ENCODE measurements at places on chromosomes 11 and 22.

- DNase-seq, result no peak
Observed at GRCh38 chr11:107014871-107015270, 3.4 kb downstream of the GUCY1A2 start.

- DNase-seq, result no peak
Observed at GRCh38 chr11:77351281-77351886, 49.9 kb upstream of the GDPD4 start.

- DNase-seq, result no peak
Observed at GRCh38 chr11:65373839-65374580, 8.4 kb downstream of the SLC25A45 start.

DNA sequence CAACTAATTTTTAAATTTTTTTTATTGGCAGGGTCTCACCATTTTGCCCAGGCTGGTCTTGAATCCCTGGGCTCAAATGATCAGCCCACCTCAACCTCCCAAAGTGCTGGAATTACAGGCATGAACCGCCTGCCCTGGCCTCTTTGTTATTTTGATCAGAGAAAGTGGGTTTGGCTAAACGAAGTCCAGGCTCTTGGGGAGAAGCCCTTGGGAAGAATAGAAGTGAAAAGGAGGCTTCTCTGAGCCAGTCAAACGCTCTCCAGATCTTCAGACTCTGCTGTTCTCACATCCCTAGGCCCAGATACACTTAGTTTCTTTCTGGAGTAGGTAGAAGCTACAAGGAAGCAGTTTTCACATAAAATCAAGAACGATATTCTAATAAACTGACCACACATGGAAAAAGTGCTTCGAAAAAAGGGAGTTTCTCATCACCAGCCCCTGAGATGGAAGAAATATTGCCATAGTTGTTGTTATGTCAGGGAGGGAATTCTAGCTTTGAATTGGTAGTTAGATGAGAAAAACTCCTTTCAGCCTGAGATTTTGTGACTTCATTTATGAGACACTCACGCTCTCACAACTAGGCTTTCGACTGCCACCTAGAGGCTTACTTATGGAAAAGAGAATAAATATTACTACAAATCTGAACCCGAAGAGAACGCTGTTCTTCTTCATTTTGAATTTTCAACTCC lies 41.7 kb upstream of the AQP11 start:
- DNase-seq, result no peak

DNA sequence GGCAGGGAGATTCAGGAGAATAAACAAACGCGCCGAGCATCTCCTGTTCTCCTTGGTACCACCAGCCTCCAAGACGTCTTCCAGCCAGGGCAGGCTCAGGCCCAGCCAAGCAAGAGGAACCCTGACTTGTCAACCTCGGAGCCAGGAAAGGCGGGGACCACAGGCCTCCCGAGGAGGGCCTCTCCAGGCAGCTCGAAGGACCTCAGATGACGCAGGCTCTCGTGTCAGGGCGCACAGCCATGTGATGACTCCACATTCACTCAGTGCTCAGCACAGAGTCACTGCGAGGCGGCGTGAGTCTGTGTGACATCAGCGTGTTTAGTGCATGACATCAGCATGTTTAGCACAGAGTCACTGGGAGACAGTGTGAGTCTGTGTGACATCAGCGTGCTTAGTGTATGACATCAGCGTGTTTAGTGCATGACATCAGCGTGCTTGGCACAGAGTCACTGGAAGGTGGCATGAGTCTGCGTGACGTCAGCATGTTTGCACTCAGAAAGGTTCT lies 241.4 kb downstream of the BRD1 start:
- DNase-seq, result no peak

DNA sequence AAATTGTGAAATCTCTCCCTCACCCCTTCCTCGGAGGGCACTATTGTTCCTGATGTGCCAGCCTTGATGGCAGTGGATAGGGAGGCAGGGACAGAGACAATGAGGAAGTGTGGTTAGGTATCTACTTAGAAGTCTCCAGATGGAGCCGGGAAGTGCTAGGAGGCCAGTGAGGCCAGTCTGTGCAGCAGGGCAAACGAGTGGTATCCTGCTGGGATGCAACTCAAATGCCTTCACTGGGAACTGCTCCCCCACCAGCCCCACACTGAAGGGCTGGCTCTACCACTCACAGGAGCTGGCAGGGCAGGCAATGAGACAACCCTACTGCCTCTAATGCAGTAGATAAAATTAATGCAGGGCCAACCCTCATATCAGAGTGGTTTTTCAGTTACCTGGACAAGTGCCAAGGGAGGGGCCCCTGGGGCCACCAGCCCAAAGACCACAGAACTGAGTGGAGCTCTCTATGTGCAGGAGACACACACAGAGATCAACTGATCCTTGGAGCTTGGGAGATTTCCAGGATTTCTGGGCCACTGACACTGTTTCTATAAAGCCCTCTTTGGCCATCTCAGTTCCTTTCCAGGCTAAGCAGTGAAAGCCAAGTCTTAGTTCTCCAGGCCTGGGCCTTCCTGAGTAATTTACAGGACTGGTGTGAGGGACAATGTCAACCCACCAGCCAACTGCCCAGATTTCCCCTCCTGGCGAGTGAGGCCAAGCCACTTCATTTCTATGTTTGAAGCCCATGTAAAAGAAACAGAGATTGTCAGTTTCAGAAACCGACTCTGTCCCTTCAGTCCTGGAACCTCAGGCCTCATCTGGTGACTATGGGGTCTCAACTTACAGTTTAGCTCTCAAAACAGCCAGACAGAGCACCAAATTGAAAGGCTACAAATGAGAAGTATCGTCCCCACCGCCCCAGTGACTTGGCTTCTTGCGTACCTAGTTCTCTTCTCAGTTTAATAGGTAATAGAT lies 4.1 kb downstream of the MIF start:
- no peak for DNase-seq

DNA sequence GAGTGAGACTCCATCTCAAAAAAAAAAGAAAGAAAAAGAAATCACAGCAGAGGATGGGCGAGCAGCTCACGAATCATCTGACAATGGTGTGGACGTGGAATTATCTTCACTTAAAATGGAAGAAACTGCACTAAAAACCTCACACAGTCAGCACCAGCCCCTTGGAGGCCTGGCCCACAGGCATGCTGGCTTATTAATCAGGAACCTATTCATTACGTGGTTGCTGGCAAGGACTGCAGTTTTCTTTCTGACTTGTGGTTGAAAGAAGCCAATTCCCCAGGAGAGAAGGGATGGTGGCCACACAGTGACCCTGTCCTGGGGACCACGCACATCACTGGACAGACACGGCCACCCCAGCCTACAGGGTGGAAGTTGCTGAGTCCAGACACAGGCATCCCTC lies 401.1 kb downstream of the CTTN start:
- DNase-seq, result no peak

- DNase-seq, result no peak
Observed at GRCh38 chr11:10725114-10725906, 25.7 kb upstream of the CTR9 start.

- DNase-seq, result no peak
Observed at GRCh38 chr11:13062115-13062514, 53.0 kb downstream of the RASSF10 start.

DNA sequence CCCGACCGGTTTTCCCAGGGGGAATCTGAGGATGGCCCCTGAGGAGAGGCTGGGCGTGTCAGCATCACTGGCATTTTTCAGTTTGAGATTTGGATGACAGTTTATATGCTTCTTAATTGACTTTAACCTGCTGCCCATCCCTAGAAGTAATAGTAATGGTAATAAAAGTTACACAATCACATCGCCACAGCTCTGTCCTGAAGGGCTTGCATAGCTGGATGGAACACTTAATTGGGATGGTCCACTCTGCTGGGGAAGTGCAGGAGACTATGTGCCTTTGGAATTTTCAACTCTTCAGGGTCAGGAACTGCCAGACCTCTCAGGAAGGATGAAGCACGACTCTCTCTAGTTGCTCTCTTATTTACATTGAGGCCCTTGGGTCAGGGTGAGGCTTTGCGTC lies 16.2 kb downstream of the BARX2 start:
- DNase-seq, result no peak

DNA sequence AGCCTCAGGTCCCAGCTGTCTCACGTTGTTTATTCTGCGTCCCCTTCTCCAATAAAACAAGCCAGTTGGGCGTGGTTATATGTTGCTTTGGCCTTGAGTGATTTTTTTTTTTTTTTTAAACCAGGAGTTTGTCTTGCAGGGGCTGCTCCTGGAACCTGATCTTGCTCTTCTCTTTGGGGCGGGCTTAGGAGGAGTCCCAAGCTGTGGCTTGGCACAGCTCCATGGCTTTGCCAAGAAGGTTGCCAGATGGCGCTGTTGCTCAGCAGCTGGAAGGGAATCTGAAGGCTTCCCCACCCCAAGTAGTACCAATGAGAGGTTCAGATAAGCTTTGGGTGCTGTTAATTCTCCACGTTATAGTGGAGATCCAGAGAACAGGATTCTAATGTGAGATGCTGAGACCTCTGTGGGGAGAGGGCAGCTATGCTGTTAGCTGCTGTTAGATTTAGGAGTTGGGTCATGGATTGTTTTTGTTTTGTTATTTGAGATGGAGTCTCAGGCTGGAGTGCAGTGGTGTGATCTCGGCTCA lies 2.0 kb upstream of the FERMT3 start:
- peak; percentile 65 for DNase-seq

GRCh38 chr22:38236786-38237185 lies 35.0 kb downstream of the MAFF start:
- no peak for DNase-seq

DNA sequence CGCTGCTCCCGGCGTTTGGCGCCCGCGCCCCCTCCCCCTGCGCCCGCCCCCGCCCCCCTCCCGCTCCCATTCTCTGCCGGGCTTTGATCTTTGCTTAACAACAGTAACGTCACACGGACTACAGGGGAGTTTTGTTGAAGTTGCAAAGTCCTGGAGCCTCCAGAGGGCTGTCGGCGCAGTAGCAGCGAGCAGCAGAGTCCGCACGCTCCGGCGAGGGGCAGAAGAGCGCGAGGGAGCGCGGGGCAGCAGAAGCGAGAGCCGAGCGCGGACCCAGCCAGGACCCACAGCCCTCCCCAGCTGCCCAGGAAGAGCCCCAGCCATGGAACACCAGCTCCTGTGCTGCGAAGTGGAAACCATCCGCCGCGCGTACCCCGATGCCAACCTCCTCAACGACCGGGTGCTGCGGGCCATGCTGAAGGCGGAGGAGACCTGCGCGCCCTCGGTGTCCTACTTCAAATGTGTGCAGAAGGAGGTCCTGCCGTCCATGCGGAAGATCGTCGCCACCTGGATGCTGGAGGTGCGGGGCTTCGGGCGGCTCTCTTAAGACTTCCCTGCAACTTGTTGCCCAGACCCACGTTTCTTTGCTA lies at the start of gene CCND1:
Gene CCND1 (plus strand): TSS at position 162 of the 587 bp plus-strand sequence. CDS start 158 bp downstream, at position 320.
- peak; percentile 35 for DNase-seq

GRCh38 chr11:71466358-71466757 lies 13.4 kb downstream of the NADSYN1 start:
- no peak for DNase-seq

- no peak for DNase-seq
Observed at GRCh38 chr22:29016067-29016938, 45.3 kb downstream of the C22orf31 start.

DNA sequence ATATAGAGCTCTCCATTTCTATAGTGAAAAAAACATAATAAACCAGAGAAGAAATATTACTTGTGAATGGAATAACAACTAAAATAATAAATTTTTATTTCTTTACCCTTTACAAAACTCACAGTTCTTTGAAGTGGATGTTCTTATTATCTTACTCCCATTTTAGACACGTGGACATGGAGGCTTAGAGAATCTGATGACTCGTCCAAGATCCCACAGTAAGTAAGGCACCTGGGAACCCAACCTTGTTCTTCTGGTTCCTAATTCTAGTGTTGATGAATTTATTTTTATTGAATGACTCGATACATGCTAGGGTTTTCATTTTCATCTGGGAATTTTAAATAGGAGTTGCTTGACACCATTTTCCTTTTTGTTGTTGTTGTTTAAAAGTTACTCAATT lies 1.8 kb downstream of the BPIFC start:
- DNase-seq, result no peak

DNA sequence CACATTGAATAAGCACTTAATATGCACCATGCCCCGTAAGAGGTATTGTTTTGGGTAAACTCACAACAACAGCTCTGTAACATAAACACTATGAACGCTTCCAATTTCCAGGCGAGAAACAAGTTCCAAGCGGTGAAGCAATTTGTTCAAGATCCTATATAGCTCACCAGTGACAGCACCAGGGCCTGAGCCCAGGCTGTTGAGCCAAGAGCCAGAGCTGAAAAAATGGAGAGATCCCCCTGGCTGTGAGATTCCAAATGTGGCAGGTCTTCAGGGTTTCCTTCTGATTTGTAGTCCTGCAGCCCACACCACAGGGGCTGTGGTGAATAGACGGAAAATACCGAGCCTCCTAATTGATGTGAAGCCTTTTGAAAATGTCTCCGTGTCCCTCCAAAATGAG lies 268.0 kb upstream of the KIRREL3 start:
- DNase-seq, result no peak

DNA sequence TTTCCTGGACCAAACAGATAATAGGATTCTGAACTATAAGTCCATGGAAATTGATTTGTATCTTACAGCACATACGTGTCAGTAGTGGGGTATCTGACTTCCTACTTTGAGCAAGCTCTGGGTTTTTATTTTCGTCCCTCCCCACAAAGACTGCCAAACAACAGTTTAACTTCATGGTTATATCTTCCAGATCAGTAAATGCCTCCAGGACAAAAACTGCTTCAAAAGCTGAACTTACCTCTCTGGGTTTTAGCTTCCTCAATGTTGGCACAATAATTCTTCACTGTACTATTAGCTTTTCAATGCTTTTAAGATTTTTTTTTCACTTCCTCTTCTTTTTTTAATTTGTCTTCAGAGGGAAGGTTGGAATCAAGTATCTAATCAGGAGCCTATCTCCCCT lies 4.2 kb upstream of the DPF2 start:
- no peak for DNase-seq

- DNase-seq, result no peak
Observed at GRCh38 chr11:73152861-73153483, 10.9 kb upstream of the FCHSD2 start.

- no peak for DNase-seq
Observed at GRCh38 chr22:25930083-25930482, 188.1 kb downstream of the MYO18B start.

DNA sequence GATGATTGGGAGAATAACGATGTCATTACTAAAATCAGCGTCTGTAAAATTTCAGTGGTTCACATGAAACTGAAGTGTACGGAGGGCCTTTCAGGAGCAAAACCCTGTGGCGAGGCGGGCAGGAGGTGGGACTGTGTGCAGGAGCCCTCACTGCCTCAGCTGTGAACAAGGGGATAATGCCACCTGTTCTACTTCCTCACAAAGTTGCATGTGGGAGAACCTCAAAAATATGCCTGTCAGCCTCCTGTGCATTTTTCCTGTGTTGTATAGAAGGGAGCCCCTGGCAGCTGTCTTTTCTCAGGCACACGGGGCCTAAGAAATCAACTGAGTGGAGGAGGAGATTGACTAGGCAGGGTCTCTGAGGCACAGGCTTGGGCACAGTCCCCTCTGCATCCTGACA lies 43.0 kb upstream of the MYO18B start:
- no peak for DNase-seq

DNA sequence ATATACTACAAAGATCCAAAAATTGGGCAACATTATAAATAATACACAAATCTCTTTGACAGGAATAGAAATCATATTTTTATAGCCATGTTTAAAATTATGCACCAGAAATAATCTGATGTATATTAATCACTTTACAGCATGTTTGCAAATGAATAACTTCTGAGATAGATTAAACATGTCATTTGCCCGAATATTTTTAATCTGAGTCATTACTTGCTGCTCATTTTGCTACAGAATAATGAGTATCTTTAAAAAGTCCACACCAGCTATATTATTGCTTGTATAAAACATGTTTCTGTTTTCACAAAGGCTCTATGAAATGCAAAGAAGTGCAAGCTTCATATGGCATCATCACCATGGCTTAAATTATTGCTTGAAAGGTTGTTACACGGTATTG lies 336.8 kb downstream of the GUCY1A2 start:
- no peak for DNase-seq
